Stimulated activated CD4-positive, alpha-beta T cell treated with anti-CD3 and anti-CD28 coated beads, Interleukin-1b, Interleukin-23, amount 100 ng/mL, for 1 hour (primary cell): ENCODE measurements at places on chromosomes 12 and 14.

DNA sequence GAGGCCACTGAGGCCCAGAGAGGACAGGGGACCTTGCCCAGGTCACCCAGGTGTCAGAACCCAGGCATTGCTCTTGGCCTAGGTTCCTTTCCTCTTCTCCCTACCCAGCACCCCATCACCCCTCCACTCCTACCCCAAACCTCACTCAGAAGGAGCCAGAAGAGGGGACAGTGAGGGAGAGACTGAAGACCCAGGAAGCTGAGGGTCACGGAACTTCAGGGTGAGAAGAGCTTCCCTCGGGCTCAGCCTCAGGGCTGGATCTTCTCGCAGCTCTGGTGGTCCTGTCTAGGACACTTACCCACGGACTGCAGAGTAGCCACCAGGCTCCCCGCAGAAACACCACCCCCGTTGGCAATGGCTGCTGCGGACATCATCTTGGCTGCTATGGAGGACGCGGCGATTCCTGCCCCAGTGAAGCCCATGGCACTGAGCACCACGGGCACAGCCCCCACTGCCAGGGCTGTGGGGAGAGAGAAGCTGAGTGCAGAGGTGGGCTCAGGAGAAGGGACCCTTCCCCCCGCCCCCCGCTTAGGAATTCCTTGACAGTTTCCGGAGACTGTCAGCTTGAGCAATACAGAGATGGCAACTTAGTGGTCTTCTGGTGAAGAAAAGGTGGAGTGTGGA, 1.1 kb downstream of the IFI27L2 start:
- DNase-seq = no peak

GRCh38 chr14:90971687-90972086, 88.8 kb downstream of the RPS6KA5 start:
- DNase-seq = no peak

DNA sequence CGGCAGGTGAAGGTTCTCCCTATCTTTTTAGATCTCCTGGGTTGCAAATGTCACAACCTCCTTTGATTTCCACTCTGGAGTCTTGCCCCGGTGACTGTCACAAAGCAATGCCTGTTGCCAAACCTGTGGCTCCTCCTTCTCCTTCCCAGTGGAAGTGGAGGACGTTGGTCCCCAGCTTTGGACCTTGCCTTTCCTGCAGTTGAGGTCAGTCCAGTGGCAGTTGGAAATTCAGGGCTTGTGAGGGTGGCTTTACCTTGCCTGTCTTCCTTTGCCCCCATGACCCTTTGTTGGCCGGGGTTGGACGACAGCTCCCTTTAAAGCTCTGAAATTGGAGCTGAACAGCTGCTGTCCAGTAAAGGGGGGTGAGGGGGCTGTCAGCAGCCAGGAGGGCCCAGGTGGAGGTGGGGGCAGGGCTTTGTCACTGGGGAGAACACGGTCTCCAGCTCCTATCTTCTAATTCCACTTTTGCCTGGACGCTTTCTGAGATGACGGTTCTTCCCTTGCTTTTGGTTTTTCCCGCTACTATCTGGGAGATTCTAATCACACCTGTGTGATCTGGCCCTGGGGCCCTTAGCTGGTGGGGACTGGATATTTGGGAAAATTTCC, 4.1 kb downstream of the TEAD4 start:
- DNase-seq = no peak

DNA sequence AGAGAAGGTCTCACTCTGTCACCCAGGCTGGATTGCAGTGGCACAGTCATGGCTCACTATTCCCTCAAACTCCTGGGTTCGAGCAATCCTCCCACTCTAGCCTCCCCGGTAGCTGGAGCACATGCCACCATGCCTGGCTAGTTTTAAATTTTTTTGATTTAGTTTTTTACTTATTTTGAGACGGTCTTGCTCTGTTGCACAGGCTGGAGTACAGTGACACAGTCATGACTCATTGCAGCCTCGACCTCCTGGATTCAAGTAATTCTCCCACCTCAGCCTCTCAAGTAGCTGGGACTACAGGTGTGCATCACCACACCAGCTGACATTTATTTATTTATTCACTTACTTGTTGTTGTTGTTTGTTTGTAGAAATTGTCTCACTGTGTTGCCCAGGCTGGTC, 22.2 kb upstream of the DIP2B start:
- no peak for DNase-seq

DNA sequence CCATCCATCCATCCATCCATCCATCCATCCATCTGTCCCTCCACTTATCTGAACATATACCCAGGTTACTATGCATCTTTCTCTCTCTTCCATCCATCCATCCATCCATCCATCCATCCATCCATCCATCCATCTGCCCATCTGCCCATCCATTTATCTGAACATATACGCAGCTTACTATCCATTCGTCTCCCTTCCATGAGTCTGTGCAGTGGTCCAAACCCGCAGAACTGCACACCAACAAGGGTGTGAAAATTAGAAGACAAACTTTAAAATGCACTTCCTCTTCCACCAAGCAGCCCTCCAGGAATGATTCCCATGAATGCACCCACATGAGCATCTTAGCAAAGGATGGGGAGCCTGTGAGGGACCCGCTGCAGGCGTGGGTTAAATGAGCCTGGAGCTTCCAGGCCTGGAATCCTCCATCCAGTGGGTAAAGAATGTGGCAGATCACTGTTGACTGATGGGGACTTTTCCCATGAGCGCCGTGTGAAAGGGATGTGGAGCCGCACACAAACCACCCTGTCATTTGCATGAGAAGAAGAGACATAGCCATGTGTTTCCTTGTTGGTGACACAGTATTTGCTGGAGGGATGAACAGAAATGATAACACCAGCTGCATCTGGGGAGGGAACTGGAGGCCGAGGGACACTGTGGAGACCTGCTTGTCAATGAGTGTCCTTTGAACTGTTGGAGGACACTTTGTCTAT, 376.6 kb downstream of the ADGRD1 start:
- DNase-seq = no peak

DNA sequence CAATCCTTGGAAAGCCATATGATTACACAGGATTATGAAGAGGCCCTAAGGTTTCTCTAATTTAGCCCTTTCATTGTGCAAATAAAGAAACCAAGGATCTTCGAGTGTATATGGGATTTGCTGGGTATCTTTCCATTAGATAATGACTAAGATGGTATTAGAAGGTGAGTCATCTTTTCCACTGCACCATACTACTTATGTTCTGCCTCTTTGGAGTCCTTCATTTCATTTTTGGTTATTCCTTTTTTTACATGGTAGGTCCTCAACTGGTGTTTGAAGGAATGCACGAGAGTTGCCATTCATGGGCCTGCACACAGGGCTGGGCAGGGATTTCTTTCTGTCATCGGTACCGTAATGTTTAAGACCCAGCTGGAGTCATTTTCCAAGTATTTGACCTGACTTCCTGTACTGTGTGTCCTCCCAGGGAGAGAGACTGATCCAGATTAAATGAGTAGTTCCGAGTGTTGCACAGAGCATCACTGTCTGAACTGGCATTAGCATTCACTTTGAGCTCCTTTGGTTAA, 85.7 kb downstream of the BORCS5 start:
- DNase-seq = no peak

- DNase-seq = no peak
Observed at GRCh38 chr12:102438047-102438826, 42.1 kb downstream of the IGF1 start.

DNA sequence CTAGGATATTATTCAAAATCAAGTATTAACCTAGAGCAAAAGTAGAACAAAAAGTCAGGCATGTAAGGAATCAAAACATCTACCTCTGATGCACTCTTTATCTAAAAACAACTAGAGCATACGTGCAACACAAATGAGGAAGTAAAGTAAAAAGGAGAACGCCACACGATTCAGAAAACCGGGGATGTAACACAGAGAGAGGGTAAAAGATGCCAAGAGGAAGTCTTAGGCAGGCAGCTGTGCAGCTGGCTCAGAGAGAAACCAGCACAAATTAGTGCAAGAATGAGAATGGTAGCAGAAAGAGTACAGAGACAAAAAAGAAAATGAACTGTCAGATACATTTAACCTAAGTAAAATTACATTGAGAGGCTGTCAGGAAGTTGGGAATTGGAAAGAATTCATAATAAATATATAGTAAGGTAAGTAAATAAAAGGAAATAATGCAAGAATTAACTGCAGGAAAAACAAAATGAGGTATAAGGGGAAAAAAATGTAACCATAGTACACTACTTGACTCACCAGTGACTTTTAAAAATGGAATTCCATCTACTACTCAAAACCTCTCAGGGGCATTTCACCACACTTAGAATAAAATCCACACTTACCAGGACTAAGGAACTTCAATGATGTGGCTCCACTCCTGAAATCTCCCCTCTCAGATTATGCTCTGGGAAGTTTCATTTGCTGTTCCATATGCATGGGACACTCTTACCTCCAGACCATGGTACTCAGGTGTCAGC, 17.1 kb downstream of the BCAT1 start:
- DNase-seq = no peak

DNA sequence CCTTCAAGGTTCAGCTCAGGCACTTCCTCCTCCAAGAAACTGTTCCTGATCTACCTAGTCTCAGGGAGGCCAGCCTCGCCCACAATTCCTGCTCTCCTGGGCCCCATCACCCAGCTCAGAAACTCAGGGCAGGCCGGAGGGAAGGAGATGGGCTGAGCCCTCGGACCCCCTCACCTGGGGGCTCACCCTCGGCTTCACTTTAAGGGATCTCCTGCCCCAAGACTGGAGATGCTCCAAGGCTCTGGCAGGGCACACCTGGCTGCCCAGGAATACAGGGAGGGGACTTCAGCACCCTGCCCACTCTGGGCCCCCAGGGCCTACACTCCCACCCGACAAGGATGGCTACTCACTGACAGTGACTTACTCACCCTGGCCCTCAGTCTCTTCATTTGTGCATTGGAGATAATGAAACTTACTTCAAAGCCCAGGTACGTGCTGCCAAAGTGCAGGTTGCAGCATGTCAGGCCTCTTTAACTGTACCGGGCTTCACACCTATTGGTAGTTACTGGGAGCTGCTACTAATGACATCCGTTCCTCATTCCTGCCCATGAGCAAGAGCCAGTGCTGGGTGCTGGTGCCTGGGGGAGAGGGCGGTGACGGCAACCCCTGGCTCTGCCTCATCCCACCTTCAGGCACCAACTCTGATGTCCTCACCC, 21.0 kb upstream of the PPP1R13B start:
- DNase-seq = no peak

GRCh38 chr12:51974646-51975045, 23.1 kb downstream of the ACVR1B start:
- DNase-seq = no peak

DNA sequence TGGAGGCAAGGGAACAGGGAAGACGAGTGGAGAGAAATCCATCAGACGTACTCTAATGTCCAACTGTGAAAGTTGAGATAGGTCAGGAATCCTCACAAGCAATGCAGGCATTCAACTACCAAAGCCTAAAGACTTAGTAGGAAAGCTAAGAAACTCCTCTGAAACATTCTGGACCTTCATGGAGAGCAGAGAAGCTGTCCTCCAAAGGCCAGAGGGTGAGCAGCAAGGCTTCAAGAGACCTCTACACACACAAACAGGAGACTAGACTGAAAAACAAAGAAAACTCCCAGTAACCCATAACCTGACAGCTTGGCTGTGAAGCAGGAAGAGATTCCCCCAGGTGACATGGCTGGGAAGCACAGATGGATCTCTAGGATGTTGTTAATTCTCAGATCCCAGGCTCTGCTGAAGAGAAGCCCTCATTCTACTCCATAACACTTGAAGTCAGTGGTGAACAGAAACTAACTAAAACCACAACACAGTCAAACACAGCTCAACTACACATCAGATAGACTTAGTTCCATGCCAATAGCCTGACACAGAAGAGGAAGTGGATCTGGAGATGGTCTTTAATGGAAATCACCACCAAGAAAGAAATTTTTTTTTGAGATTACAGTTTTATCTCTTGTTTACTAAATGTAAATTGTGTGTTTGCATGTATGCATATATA, 23.2 kb upstream of the LYZ start:
- DNase-seq = no peak

DNA sequence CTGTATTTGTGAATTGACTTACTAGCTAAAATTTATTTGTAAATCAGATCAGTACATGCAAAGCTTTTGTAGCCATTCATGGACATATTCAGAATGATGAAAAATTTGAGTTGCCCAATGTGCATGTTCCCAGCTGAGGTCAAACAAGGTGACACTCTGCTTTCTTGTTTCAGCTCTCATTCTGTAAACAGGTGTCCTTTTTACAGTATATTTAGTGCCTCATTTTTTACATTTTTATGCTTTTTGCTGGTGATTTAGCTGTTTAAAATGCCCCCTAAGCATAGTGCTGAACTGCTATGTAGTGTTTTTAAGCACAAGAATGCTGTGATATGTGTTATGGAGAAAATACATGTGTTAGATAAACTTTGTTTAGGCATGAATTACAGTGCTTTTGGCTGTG, 76.3 kb downstream of the MIA2 start:
- DNase-seq = no peak

- no peak for DNase-seq
Observed at GRCh38 chr12:105801351-105801750, 337.4 kb downstream of the NUAK1 start.

DNA sequence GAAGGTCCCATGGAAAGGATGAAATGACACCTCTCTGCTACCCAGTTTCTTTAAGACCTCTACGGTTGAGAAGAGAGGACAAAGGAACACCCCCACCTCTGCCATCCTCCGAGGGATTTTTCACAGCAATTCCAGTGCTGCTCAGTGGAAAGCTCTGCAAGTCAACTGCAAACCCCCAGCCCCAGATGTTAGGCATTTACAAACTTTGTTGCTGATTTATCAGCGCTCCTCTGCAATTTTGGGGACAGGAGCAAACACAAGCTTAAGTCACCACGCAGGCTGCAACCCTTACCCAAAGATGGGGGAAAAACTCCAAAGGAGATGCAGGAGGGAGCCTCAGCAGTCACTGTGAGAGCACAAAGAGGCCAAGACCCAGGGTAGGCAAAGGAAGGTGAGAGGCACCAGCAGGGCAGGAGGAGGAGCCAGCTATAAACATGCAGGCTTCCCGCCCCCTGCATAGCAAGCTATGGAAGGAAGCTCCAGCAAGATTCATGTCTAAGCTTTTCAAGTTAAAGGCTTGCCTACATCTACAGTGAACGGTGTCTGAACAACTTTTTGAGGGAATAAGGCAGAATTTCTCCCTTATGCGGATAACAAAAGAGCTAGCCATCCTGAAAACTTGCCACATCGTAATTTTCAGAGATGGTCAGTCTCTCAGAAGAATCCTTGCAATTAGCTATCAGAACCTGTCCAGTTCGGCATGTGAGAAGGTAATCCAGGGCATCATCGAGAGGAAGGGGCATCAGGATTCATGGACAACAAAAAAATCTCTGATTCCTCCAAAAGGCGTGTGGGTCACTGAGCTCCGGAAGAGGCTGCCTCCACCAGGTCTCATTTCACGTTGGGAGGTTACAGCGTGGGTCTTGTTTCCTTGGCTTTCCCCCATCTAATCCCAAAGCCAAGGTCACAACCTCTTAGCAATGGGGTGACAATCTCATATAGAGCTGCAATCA, 3.9 kb downstream of the CTDSP2 start:
- no peak for DNase-seq
